ENCODE measurements at places on chromosomes 5 and 9.

- DNase-seq: no peak
These were observed 80.4 kb upstream of the GNAQ start for GRCh38 chr9:78112004-78112403.

DNA sequence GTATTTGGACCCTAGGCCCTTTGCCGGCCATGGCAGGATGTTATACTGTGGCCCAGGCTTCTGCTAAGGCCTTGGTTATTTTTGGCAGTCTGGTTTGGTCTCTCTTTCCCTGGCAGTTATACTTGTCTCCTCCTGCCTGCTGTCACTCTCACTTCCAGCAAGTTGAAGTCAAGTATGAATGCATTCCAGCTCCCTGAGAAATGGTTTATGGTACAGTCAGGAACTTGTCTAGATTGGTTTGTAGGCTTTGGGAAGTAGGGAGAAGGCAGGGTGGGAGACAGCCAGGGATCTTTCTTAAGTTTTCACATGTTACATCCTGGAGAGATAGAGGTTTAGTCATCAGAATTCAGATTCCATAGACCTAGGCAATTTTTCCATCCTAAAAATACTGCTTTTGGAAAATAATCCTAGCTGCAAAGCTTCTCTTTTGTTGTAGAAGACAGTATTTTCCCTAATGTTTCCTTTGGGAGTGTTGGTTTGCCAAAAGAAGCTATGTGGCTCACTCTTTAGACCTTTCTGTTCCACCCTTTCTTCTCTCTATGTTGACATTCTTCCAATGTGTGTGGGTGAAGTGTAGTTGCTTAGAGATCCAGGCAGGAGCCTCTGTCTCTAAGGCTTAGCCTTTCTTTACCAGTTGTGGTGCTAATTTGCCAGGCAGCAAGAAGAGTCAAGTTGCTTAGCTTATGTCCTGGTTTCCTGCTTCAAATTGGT lies 2.5 kb upstream of the KDM3B start:
- no peak for DNase-seq

DNA sequence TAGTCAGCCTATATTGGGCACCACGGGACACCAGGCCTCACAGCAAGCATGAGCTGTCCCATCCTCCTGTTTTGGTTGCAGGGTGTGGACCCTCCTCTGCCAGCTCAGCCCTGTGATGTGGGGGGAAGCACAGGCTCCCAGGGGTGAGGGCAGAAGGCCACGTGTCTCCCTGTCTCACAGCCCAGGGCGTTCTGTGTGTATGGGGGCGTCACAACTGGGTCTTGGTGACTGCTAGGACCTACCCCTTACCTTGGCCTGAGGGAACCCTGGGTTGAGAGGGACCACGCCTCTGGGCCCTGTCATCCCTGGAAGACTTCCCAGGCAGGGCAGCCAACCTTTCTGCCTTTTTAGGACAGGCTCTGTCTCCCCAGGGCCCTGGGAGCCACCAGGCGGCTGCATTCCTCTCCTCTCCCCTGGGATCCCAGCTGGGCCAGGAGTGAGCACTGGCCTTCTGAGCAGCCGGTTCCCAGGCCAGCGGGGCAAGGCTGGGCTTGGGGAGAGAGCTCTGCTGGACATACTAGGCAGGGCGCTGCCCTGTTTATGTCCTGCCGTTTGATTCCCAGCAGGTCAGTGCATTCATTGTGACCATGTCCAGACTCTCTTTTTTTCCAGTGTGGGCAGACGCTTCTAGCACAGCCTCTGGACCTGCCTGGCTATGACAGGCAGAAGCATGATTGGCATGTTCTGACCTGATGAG lies 97.4 kb downstream of the DAB2IP start:
- DNase-seq: no peak

- no peak for DNase-seq
These were observed 128.2 kb upstream of the ASTN2 start for GRCh38 chr9:117543089-117543488.

- DNase-seq: no peak
These were observed 131.6 kb downstream of the GOLPH3 start for GRCh38 chr5:32042551-32042961.

DNA sequence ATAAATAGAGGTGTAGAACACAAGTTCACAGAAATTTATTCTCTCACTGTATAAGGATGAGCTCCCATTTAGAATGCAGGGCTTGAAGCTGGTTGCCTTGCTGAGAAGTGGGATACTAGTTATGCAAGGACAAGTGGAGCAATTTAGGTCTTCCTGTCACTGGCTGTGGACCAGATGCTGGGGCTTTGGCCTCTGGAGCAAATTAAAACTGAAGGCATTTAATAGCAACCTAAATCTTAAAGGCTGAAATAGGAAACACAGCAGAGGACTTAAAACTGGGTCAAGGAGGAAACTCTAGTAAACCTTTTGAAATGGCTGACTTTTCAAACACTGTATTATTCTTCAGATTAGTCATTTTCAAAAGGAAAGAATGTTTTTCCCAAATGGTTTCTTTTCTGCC lies 319.4 kb downstream of the RAB3C start:
- no peak for DNase-seq

Data from NCI-H446 treated with DMSO at 0.1 percent for 48 hours (cell line).